ENCODE measurements at places on chromosomes 16 and 17. TPM values are rescaled to one million over a fixed set of nuclear protein-coding genes. Genes with fewer than 3 reads are reported as not detected.

The MYL11 gene
- not detected for total RNA-seq

The ZPBP2 gene
- total RNA-seq: not detected

The SLC5A10 gene
- not detected for total RNA-seq

The OTOA gene
- total RNA-seq: 0.14 TPM

The HIGD1B gene
- total RNA-seq: not detected

The MYO15A gene
- 0.68 TPM for total RNA-seq

The CLEC18B gene
- total RNA-seq: 0.49 TPM

DNA sequence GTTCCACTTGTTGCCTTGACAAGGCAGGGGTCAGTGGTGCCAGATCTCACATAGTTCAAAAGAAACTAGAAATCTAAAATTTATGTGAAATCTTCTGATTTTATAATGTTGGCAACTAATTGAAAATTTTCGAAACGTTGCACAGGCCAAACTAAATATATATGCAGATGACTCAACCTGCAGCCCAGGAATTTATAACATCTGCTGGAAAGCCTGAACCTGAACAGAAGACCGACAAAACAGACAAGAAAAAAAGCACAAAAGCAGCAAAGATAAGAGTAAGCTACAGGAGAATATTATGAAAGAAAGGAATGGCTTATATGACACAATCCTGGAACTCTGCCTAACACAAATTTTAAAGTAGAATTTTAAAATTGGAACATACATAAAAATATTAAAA is 207.6 kb downstream of the CEP112 start:
- no peak for DNase-seq
- no peaks in the 10 kb centered on the region for H3K27me3 ChIP-seq
- H3K4me1 ChIP-seq: no peaks in the 10 kb centered on the region
- H3K4me3 ChIP-seq: no peak overlapping the region

- H3K27me3 ChIP-seq: peaks cover 49% of the 10 kb centered on the region
- peak overlapping the region; percentile 40 for H3K4me3 ChIP-seq
- H3K4me1 ChIP-seq: peaks cover 29% of the 10 kb centered on the region
- DNase-seq: peak; percentile 94
Observed at GRCh38 chr16:1991948-1992703, 2.4 kb downstream of the SYNGR3 start.

DNA sequence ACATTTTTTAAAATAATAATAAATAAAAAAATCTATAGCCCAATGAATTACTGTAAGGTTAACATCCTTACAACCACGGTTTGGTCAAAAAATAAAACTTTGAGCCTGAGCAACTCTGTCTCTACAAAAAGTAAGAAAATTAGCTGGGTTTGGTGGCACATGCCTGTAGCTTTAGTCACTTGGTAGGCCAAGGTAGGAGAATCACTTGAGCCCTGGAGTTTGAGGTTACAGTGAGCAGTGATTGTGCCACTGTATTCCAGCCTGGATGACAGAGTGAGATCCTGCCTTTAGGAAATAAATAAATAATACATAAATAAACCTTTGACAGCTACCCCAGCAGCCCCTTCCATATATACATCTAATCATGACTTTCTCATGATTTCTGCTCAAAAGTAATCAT is 26.9 kb upstream of the PHAF1 start:
- no peak overlapping the region for H3K4me3 ChIP-seq
- DNase-seq: no peak
- no peaks in the 10 kb centered on the region for H3K27me3 ChIP-seq
- H3K27ac ChIP-seq: no peak overlapping the region
- no peaks in the 10 kb centered on the region for H3K36me3 ChIP-seq
- peaks cover 8% of the 10 kb centered on the region for H3K4me1 ChIP-seq

DNA sequence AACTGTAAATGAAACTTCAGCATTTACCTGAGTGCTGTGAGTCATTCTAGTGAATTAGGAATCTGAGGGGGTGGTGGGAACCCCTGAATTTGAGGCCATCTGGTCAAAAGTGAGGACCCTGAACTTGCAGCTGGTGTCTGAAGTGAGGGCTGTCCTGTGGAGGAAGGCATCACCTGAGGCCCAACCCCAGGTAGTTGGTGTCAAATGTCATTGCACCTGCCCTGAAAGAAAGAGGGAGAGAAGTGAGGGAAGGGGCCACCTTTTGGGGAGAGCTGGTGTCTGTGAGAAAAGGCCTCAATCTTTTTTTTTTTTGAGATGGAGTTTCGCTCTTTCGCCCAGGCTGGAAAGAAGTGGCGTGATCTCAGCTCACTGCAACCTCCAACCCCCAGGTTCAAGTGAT is 12.5 kb upstream of the PRPSAP1 start:
- H3K4me1 ChIP-seq: peaks cover 10% of the 10 kb centered on the region
- H3K27ac ChIP-seq: no peak overlapping the region
- no peaks in the 10 kb centered on the region for H3K27me3 ChIP-seq
- no peak for DNase-seq
- H3K4me3 ChIP-seq: no peak overlapping the region

GRCh38 chr17:48051706-48052486 is 3.7 kb downstream of the NFE2L1 start:
- H3K4me3 ChIP-seq: peak overlapping the region; percentile 85
- H3K27ac ChIP-seq: peak overlapping the region; percentile 98
- no peaks in the 10 kb centered on the region for H3K27me3 ChIP-seq
- H3K4me1 ChIP-seq: peaks cover 70% of the 10 kb centered on the region
- H3K36me3 ChIP-seq: peaks cover 10% of the 10 kb centered on the region

DNA sequence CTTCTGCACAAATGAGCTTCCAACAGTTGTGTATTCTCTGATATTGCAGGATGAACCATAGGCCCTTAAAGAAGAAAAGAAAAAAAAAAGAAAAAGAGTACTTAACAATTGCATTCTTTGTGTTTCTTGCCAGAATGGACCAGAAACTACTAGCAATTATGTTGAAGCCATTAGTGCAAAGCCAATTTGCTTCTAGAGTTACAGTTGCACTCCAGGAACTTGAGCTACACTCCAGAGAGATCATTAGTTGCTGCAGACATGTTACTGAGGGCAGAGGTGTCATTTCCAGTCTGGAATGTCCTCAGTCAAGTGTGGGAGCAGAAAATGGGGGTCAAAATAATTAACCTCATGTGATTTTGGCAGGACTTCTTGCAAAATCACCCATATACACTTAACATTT is 85.6 kb upstream of the CCL2 start:
- H3K36me3 ChIP-seq: no peaks in the 10 kb centered on the region
- no peak for DNase-seq
- no peak overlapping the region for H3K27ac ChIP-seq
- H3K4me3 ChIP-seq: no peak overlapping the region
- no peaks in the 10 kb centered on the region for H3K4me1 ChIP-seq
- H3K27me3 ChIP-seq: no peaks in the 10 kb centered on the region

- H3K27ac ChIP-seq: no peak overlapping the region
- H3K4me1 ChIP-seq: no peaks in the 10 kb centered on the region
- no peaks in the 10 kb centered on the region for H3K27me3 ChIP-seq
- H3K4me3 ChIP-seq: no peak overlapping the region
- DNase-seq: no peak
Observed at GRCh38 chr17:32904891-32905290, 23.1 kb upstream of the TMEM98 start.

GRCh38 chr17:56594320-56595107 is 1.0 kb downstream of the NOG start:
- H3K27me3 ChIP-seq: peaks cover 85% of the 10 kb centered on the region
- H3K4me1 ChIP-seq: no peaks in the 10 kb centered on the region
- H3K36me3 ChIP-seq: no peaks in the 10 kb centered on the region
- peak overlapping the region; percentile 57 for H3K27ac ChIP-seq
- H3K4me3 ChIP-seq: peak overlapping the region; percentile 58

GRCh38 chr17:73575470-73576221 is 68.6 kb downstream of the SDK2 start:
- no peaks in the 10 kb centered on the region for H3K4me1 ChIP-seq
- no peak overlapping the region for H3K27ac ChIP-seq
- H3K36me3 ChIP-seq: no peaks in the 10 kb centered on the region
- DNase-seq: no peak

DNA sequence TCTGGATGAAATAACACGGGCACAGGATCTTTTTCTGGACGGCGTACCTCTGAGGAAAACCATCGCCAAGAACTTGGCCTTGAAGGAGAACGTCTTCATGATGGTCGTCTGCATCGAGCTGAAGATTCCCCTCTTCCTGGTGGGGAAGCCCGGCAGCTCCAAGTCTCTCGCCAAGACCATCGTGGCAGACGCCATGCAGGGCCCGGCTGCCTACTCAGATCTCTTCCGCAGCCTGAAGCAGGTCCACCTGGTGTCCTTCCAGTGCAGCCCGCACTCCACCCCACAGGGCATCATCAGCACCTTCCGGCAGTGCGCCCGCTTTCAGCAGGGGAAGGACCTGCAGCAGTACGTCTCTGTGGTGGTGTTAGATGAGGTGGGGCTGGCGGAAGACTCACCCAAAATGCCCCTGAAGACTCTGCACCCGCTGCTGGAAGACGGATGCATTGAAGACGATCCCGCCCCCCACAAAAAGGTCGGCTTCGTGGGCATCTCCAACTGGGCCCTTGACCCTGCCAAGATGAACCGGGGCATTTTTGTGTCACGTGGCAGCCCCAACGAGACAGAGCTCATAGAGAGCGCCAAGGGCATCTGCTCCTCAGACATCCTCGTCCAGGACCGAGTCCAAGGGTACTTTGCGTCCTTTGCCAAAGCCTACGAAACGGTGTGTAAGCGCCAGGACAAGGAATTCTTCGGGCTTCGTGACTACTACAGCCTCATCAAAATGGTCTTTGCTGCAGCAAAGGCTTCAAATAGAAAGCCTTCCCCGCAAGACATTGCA is 68.3 kb upstream of the ENDOV start:
- no peaks in the 10 kb centered on the region for H3K27me3 ChIP-seq
- H3K36me3 ChIP-seq: peaks cover 70% of the 10 kb centered on the region
- no peaks in the 10 kb centered on the region for H3K4me1 ChIP-seq

DNA sequence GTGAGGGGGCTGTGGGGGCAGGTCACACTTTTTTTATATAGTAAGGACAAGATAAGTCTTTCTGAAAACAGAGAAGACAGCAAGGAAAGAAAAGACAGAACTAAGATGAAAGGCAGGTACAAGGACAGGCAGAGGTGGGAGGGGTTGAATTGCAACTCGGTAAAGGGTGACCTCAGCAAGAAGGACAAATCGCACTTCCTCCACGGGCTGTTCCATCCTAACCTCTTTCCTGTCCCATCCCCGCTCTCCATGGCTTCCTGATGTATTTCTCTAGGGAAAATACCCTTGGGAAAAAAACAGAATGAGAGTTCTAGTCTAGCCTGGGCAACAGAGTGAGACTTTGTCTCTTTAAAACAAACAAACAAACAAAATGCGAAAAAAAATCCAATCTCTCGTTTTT is 57.3 kb downstream of the ARHGAP17 start:
- no peak overlapping the region for H3K4me3 ChIP-seq
- no peak for DNase-seq
- no peak overlapping the region for H3K27ac ChIP-seq

DNA sequence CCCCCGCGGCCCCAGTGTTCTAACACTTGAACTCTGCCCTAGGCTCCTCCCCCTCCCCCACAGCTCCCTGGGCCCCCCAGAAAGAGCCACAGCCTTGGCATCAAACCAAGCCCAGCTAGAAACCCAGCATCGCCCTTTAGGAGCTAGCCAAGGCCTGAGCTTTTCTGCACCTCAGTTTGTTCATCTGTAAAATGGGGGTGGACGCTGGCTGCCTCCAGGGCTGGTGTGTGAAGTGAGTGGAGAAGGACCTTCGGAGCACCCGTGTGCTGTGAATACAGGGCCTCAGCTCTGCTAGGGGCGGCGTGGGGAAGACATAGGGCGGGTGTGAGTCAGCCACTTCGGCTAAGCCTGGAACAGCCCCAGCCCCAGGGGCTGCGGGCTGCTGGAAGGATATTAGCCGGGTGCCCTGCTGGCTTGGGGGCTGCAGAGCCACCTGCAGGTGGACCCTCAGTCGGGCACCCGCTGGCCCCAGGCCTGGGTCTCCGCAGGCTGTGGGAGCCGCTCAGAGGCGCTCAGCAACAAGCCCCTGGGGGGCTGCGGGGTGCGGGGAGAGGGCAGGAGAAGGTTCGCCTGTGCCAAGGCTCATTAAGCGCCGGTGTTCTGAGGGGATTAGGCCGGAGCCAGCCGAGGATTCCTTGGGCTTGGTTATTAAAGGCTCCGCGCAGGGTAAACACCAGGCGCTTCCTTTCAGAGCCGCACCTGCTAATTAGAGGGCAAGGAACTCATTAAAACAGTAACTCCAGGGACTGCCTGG is 217.0 kb upstream of the CIBAR2 start:
- H3K27me3 ChIP-seq: no peaks in the 10 kb centered on the region
- no peak overlapping the region for H3K4me3 ChIP-seq
- H3K4me1 ChIP-seq: peaks cover 18% of the 10 kb centered on the region
- H3K27ac ChIP-seq: no peak overlapping the region
- DNase-seq: no peak

- no peaks in the 10 kb centered on the region for H3K36me3 ChIP-seq
- no peak overlapping the region for H3K4me3 ChIP-seq
- H3K27me3 ChIP-seq: no peaks in the 10 kb centered on the region
- no peak overlapping the region for H3K27ac ChIP-seq
- no peak for DNase-seq
Observed at GRCh38 chr16:11410376-11411058, 65.3 kb downstream of the RMI2 start.

- H3K4me3 ChIP-seq: no peak overlapping the region
- DNase-seq: peak; percentile 62
- no peaks in the 10 kb centered on the region for H3K4me1 ChIP-seq
- no peak overlapping the region for H3K27ac ChIP-seq
- H3K27me3 ChIP-seq: no peaks in the 10 kb centered on the region
Observed at GRCh38 chr16:85428899-85429775, 184.0 kb upstream of the GSE1 start.

DNA sequence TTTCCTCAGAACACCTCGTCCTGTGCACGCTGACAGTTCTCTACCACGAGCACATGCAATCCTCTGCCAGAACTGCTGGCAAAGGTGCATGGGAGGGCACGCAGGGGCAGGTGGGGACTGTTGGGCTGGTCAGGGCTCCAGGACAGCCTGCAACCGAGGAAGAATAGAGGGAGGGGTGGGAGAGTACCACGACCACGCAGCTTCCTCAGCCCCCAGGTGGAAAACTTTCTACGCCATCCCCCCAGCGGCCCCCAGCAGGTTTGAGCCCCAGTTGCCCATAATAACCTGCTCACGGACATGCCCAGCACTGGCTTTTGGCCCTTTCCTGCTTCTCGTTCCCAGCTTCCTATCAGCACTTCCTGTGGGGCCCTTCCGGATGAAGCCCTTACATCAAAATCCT is 199.3 kb downstream of the C16orf95 start:
- H3K27me3 ChIP-seq: no peaks in the 10 kb centered on the region
- H3K4me3 ChIP-seq: no peak overlapping the region

DNA sequence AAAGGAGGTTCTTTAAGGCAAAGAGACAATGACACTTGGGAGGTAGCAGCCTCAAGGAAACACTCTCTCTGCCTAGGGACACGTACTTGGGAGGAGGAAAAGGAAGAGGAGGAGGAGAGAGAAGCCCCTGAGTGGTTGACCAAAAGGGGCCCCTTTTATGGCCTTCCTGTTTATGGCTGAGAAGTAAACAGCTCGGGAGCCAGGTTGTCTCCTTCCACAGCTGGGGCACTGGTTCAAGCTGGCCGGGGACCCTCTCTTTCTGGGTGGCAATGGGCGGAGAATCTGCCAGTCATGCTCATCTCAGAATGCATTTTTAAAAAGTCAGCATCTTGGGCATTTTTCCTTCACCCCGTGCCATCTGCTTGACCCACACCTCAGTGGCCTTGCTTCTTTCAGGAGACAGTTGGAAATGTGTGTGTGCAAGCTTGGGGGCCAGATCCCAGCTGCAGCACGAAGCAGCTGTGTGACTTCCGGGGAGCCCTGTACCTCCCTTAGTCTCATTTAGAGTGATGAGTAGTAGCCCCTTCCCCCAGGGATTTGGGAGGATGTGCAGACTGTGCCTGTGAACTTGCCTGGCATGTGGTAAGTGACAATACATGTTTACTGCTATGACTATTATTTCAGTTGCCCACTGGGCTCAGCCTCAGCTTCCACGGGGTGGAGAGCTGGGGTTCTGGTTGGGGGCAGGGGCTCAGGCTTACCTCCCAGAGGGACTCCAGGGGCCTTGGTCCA is 33.8 kb upstream of the SALL1 start:
- no peak overlapping the region for H3K4me3 ChIP-seq
- no peak overlapping the region for H3K27ac ChIP-seq
- DNase-seq: no peak
- peaks cover 3% of the 10 kb centered on the region for H3K27me3 ChIP-seq
- H3K36me3 ChIP-seq: no peaks in the 10 kb centered on the region

Measured in sigmoid colon (tissue), 7 donors.